ENCODE measurements at places on chromosomes 16 and 17. TPM values are rescaled to one million over a fixed set of nuclear protein-coding genes. Genes with fewer than 3 reads are reported as not detected.
A peak's percentile ranks its signal among the peaks of the same experiment; 100 is the strongest.

GRCh38 chr16:20799599-20799998 is 6.7 kb downstream of the ERI2 start:
- no peak overlapping the region for H3K27ac ChIP-seq
- H3K27me3 ChIP-seq, result no peaks in the 10 kb centered on the region
- DNase-seq, result no peak
- peaks cover 78% of the 10 kb centered on the region for H3K36me3 ChIP-seq
- H3K4me1 ChIP-seq, result no peaks in the 10 kb centered on the region

GRCh38 chr17:37791447-37792399 is 46.9 kb upstream of the HNF1B start:
- no peak for DNase-seq
- H3K27ac ChIP-seq, result no peak overlapping the region
- no peaks in the 10 kb centered on the region for H3K36me3 ChIP-seq
- peaks cover 65% of the 10 kb centered on the region for H3K27me3 ChIP-seq
- H3K4me3 ChIP-seq, result no peak overlapping the region
- no peaks in the 10 kb centered on the region for H3K4me1 ChIP-seq

- DNase-seq, result no peak
- no peak overlapping the region for H3K4me3 ChIP-seq
- no peak overlapping the region for H3K27ac ChIP-seq
- H3K36me3 ChIP-seq, result no peaks in the 10 kb centered on the region
- peaks cover 9% of the 10 kb centered on the region for H3K27me3 ChIP-seq
Observed at GRCh38 chr17:40912486-40913210, 24.8 kb downstream of the KRT23 start.

- DNase-seq, result no peak
- no peaks in the 10 kb centered on the region for H3K36me3 ChIP-seq
- no peak overlapping the region for H3K27ac ChIP-seq
- H3K4me3 ChIP-seq, result no peak overlapping the region
- no peaks in the 10 kb centered on the region for H3K4me1 ChIP-seq
Observed at GRCh38 chr17:70955441-70955840, 786.1 kb downstream of the KCNJ2 start.

GRCh38 chr17:57463103-57463885 is 207.0 kb downstream of the MSI2 start:
- H3K4me3 ChIP-seq, result no peak overlapping the region
- no peak overlapping the region for H3K27ac ChIP-seq
- peaks cover 61% of the 10 kb centered on the region for H3K4me1 ChIP-seq
- no peak for DNase-seq

GRCh38 chr16:73794994-73795393 is 501.6 kb upstream of the PSMD7 start:
- peak; percentile 20 for DNase-seq
- no peaks in the 10 kb centered on the region for H3K27me3 ChIP-seq
- peaks cover 29% of the 10 kb centered on the region for H3K4me1 ChIP-seq
- H3K36me3 ChIP-seq, result no peaks in the 10 kb centered on the region
- peak overlapping the region; percentile 37 for H3K27ac ChIP-seq

DNA sequence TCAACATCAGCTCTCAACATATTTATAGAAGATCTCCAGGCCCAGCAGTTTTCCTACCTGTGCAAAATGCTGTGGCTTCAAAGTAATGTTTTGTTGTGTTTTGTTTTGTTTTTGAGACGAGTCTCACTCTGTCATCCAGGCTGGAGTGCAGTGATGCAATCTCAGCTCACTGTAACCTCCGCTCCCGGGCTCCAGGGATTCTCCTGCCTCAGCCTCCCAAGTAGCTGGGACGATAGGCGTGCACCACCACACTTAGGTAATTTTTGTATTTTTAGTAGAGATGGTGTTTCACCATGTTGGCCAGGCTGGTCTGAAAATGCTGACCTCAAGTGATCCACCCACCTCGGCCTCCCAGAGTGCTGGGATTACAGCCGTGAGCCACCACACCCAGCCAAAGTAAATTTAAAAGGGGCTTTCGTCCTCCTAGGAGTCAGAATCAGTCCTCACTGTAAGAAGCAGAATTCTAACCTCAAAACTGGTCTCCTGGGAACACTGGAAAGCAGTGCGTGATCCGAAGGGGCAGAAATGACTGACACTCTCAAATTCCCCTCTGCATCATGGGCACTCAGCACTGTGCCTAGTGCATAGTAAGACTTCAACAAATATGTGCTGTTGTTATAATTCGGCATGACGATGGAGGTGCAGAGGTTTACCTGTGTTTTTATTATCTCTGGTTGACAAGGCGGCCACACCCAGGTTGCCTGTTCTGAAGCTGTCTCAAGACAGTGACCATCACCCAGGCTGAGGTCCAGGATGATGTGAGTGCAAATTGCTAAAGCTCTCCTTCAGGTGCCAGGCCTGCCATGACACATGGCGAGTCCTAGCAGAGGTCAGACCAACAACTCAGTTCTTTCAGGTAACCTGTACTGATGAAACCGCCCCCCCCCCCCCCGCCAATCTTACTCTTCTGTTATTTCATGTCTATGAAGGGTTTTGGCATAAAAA is 59.8 kb downstream of the ADCY9 start:
- no peaks in the 10 kb centered on the region for H3K36me3 ChIP-seq
- no peaks in the 10 kb centered on the region for H3K27me3 ChIP-seq
- no peak overlapping the region for H3K4me3 ChIP-seq
- no peak for DNase-seq

- H3K4me3 ChIP-seq, result no peak overlapping the region
- no peaks in the 10 kb centered on the region for H3K4me1 ChIP-seq
- no peak for DNase-seq
- H3K27ac ChIP-seq, result no peak overlapping the region
- H3K36me3 ChIP-seq, result no peaks in the 10 kb centered on the region
- peaks cover 72% of the 10 kb centered on the region for H3K27me3 ChIP-seq
Observed at GRCh38 chr16:86224126-86224525, 286.2 kb upstream of the FOXF1 start.

- peaks cover 88% of the 10 kb centered on the region for H3K27me3 ChIP-seq
- H3K4me3 ChIP-seq, result no peak overlapping the region
- no peak for DNase-seq
- H3K27ac ChIP-seq, result no peak overlapping the region
Observed at GRCh38 chr17:79808763-79809529, 12.1 kb upstream of the CBX8 start.

DNA sequence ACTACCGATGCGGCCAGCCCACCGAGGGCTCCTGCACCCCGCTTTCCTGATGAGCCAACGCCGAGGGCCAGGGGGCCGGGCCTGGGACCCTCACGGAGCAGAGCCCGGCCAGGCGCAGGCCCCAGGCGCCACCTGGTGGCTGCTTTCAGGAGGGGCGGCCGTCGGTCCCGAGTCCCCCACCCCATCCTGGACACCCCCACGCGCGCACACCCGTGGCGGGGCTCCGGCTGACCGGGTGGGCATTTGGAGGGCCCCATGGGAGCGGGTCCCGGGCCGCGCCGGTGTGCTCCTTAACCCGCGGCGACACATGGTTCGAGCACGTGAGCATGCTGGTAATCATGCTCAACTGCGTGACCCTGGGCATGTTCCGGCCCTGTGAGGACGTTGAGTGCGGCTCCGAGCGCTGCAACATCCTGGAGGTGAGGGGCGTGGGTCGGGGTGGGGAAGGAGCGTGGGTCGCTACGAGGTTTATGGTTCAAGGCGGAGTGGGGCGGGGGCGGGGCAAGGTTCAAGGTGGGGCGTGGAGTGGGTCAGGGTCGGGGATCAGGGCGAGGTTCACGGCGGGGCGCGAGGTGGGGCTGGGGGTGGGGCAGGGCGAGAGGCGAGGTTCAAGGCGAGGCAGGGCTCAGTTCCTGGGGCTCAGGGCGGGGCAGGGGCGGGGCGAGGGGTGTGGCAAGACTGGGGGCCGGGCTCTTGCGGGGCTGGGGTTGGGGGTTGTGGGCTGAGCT is 30.2 kb downstream of the TPSG1 start:
- H3K36me3 ChIP-seq, result no peaks in the 10 kb centered on the region
- no peaks in the 10 kb centered on the region for H3K4me1 ChIP-seq
- H3K4me3 ChIP-seq, result no peak overlapping the region
- no peak for DNase-seq

- no peaks in the 10 kb centered on the region for H3K27me3 ChIP-seq
- H3K4me3 ChIP-seq, result no peak overlapping the region
- H3K27ac ChIP-seq, result no peak overlapping the region
- H3K36me3 ChIP-seq, result peaks cover 97% of the 10 kb centered on the region
- H3K4me1 ChIP-seq, result no peaks in the 10 kb centered on the region
Observed at GRCh38 chr16:27344721-27345120, 30.9 kb downstream of the IL4R start.

Gene ASPA
- 1.3 TPM for total RNA-seq

Gene RASD1
- total RNA-seq, result 15.9 TPM
